ENCODE measurements at places on chromosomes 7 and 10. TPM values are rescaled to one million over a fixed set of nuclear protein-coding genes. Genes with fewer than 3 reads are reported as not detected.
A peak's percentile ranks its signal among the peaks of the same experiment; 100 is the strongest.

Gene TBX20
- total RNA-seq = not detected

DNA sequence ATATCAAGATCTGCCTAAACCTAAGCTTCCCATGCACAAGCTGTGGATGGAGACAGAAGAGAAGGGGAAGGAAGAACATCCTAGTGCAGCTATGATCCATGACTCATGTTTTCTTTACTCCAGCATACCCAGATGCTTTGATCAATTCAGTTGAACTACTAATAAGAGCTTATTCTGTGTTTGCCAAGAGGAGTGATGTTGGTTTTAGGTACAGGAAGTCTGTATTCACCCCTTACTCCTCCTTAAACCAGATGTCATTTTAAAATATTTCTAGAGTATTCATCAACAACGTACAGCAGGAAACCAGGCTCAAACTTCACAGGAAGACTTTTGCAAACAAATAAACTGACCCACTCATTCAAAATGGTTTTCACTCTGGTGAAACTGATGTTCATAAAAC lies 29.2 kb downstream of the PANK1 start:
- H3K36me3 ChIP-seq = peaks cover 2% of the 10 kb centered on the region
- H3K27me3 ChIP-seq = no peaks in the 10 kb centered on the region
- DNase-seq = no peak
- H3K27ac ChIP-seq = peak overlapping the region; percentile 96
- peak overlapping the region; percentile 72 for H3K4me3 ChIP-seq

Gene ANKRD30A
- total RNA-seq = not detected

Gene ST8SIA6
- 4.1 TPM for total RNA-seq

Gene SPAM1
- not detected for total RNA-seq

Gene SDK1
- total RNA-seq = 0.12 TPM

Gene ELN
- total RNA-seq = not detected

Measured in T-helper 17 cell (primary cell).